ENCODE measurements at places on chromosomes 13 and 19.

- DNase-seq = no peak
Measured at GRCh38 chr19:8017808-8018207, 12.4 kb upstream of the ELAVL1 start.

GRCh38 chr19:13101590-13102415, 855 bp downstream of the LYL1 start:
- DNase-seq = no peak

DNA sequence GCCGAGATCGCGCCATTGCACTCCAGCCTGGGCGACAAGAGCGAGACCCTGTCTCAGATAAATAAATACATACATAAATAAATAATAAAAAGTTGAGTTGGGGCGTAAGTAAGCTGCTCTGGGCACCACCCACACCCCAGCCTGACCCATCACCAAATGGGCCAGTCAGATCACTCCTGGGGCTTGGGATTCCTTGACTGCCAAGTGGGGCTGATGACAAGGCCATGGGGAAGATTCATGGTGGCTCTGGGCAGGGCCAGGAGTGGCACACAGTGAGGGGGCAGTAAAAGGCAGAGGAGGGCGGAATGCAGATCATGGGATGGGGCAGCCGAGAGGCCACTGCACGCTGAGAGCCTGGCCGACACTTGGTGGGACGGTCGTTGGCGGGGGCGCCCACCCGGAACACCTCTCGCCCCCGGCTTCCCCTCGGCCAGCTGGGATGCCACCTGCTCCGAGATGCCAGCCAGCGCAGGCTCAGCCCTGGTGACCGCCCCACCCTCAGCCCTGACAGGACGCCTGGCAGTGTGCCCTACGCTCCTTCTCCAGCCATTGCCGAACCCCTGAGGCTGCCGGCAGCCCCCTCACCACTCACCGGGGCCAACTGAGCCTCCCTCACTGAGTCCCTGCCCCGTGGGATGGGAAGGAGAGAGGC, 10.9 kb downstream of the ZNF653 start:
- DNase-seq = no peak

- DNase-seq = no peak
Measured at GRCh38 chr19:8461891-8462290, 17.1 kb downstream of the HNRNPM start.

DNA sequence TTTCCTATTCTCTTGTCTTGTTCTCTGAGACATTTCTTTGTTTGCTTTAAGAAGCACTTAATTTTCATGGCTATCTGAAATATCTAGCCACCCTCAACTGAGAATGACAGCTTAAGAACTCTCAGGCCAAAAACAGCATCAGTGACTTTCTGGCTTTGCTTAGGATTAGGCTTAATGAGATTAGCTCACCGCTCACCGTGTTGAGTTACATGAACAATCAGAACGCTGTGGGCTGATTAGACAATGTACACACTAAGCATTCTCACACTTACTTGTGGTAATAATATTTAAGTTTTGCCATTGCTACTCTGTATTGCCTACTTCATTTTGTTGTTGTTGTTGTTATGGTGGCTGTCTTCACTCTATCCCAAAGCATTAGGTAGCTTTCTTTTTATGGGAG, 1283.6 kb downstream of the UQCRFS1 start:
- DNase-seq = no peak

- DNase-seq = no peak
Measured at GRCh38 chr19:45601524-45602374, at the start of gene GPR4. TSS of gene GPR4 (minus strand) at chr19:45602212. CDS start at chr19:45591866, 10,346 bp downstream.

DNA sequence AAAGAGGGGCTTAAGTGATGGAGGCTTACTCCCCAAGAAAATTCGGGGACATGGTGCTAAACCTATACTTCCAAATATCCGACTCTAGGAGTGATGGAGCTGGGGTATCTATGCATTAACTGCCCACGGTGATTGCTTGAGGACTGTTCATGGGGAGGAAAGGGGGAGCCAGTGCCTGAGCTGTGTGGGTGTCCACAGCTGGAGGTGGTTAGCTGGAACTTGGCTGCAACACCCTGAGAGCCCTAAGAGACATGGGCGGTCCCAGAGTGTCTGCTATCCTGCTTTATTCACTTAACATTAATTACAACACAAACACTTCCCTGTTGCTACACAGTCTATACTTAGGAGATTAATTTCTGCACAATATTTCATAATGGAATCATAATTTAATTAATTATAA, 28.1 kb upstream of the POMP start:
- DNase-seq = no peak

GRCh38 chr19:48059331-48059730, 15.5 kb upstream of the CABP5 start:
- no peak for DNase-seq

- no peak for DNase-seq
Measured at GRCh38 chr19:41442473-41443355, at the start of gene ERICH4. TSS of gene ERICH4 (plus strand) at chr19:41443156. CDS start at chr19:41443170, 14 bp downstream.

GRCh38 chr19:17536955-17537354, 18.5 kb upstream of the COLGALT1 start:
- no peak for DNase-seq

Data from right renal cortex interstitium (tissue), 3 donors.